Stimulated activated CD8-positive, alpha-beta memory T cell treated with anti-CD3 and anti-CD28 coated beads, Interleukin-4, amount 100 ng/mL, for 4 hours (primary cell): ENCODE measurements at places on chromosomes 5 and 9.
A peak's percentile ranks its signal among the peaks of the same experiment; 100 is the strongest.

GRCh38 chr9:113228130-113228665 is 6.9 kb downstream of the SLC31A1 start:
- no peak for DNase-seq

- no peak for DNase-seq
These were observed 124.1 kb upstream of the OTULINL start for GRCh38 chr5:14457476-14457875.

DNA sequence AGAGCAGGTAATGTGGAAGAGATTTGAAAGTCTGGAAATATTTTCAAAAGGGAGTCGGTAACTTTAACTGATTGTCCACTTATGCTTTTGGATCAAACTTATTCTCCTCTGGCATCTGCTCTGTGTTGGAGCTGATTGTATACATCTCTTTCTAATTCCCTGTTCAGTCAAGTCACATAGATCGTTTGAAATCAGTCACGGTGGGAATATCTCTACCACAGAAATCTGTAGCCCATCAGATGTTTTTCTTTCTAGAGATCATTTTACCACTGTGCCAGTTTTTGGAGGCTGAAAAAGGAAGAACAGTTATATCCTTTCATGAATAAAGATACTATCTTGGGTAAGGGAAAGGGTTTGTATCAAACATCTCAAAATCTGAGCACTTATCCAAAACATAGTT is 1853.3 kb downstream of the EFNA5 start:
- DNase-seq, result no peak

- peak; percentile 63 for DNase-seq
These were observed 23.9 kb upstream of the MAPK9 start for GRCh38 chr5:180315762-180316212.

DNA sequence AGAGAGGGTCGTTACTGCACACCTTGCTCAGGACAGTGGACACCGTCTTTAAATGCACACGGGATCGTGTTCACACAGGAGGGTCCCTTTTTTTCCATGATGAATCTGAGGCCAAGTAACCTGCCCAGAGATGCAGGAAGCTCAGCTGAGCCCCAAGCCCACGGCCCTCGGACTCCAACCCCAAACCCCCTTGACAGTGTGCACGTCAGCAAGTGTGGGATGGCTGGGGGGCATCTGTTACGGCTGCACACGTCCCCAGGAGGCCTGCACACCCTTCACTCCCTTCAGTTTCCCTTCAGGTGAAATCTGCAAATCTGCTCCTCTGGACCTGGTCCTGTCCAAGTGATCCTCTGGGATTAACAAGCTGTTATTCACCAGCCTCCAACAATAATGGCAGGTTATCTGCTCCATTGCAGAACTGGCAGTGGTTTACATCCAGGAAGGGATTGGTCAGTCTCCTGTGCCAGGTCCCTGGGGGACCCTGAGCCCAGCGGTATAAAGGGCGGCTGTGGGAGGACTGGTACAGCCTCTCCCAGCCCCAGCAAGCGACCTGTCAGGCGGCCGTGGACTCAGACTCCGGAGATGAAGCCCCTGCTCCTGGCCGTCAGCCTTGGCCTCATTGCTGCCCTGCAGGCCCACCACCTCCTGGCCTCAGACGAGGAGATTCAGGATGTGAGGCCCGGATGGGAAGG is at the start of gene LCN1:
LCN1 (plus strand) TSS at position 525 of the 692 bp plus-strand sequence; CDS start at position 583, 58 bp downstream.
- no peak for DNase-seq

- no peak for DNase-seq
These were observed 4.4 kb downstream of the CRB2 start for GRCh38 chr9:123360161-123361085.

GRCh38 chr9:112605963-112606699 is 111.8 kb downstream of the INIP start:
- DNase-seq, result no peak

DNA sequence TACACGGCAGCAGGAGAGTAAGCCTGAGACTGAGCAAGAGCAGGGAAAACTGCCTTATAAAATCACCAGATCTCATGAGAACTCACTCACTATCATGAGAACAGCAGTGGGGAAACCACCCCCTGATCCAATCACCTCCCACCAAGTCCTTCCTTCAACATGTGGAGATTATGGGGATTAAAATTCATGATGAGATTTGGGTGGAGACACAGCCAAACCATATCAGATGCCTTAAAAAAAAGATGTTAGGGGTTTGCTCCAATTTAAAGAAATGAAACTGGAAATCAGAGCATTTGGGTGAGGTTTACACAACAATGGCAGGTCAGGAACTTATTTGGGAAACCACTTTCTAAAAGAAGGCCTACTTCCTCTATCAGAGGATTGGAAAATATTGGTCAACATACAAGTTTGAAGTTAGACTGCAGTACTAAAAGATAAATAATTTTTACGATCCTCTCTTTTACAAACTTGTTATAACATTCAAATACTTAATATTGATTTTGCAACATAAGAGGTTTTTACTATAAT is 105.1 kb downstream of the FBN2 start:
- DNase-seq, result no peak

DNA sequence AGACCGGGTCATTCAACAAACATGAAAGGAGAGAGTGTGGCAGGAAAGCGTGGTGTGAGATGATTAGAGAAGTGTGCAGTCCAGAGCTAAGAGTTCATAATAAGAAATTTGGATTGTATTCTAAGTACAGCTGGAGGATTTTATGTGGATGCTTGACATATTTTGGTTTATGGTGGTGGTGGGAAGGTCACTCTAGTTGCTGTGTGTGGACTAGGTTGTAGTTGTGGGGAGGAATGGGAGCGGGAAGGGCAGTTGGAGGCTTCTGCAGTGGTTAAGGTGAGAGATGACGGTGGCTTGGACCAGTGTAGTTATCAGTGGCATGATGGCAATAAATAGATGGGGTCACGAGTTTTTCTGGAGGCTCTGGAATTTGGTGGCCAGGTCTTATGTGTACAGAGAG is 45.7 kb upstream of the GPR151 start:
- no peak for DNase-seq

DNA sequence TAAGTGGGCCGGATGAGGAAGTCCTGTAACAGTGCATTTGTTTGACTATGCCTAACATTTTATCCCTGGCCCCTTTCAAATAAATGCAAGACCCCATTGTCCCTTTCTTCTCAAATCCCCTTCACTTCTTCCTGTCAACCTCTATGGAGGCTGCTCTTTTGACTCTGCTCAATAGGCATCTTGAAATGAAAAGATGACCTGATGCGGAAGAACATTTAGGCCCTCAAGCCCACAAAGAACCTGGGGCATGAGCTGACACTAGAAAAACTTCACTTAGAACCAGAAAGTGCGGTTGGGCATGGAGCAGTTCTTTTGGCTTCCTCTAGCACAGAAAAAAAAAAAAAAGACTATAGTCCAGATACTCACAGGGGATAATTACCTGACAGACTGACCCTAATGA is 1434.7 kb upstream of the WWC1 start:
- DNase-seq, result no peak

- no peak for DNase-seq
These were observed 16.0 kb upstream of the GOLPH3 start for GRCh38 chr5:32190095-32190494.
